Ecto neural progenitor cell (in vitro differentiated cells): ENCODE measurements at places on chromosomes 16 and 17.

DNA sequence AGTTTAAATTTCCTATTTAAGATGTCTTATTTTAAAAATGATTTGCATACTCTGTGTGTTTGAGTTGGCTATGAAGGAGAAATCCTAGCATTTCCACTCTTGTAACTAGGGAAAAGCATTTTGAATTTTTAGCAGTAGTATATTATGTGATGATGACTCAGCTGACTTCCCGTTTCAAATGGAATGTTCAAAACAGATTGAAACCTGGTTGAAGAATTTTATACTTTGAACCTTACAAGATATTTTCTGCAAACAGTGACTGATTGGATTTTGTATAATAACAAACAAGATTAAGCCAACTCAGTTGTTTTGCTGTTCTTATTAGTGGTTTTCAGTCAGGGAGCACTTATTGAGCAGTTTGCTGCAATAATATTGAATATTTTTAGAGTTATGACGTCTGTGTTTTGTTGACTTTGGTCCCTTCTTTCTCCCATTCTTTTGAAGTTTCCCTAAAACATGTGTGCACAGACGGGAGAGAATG lies 8.0 kb downstream of the TNRC6A start:
- no peak for DNase-seq

- DNase-seq: no peak
These were observed 26.0 kb downstream of the FCSK start for GRCh38 chr16:70480127-70481105.

DNA sequence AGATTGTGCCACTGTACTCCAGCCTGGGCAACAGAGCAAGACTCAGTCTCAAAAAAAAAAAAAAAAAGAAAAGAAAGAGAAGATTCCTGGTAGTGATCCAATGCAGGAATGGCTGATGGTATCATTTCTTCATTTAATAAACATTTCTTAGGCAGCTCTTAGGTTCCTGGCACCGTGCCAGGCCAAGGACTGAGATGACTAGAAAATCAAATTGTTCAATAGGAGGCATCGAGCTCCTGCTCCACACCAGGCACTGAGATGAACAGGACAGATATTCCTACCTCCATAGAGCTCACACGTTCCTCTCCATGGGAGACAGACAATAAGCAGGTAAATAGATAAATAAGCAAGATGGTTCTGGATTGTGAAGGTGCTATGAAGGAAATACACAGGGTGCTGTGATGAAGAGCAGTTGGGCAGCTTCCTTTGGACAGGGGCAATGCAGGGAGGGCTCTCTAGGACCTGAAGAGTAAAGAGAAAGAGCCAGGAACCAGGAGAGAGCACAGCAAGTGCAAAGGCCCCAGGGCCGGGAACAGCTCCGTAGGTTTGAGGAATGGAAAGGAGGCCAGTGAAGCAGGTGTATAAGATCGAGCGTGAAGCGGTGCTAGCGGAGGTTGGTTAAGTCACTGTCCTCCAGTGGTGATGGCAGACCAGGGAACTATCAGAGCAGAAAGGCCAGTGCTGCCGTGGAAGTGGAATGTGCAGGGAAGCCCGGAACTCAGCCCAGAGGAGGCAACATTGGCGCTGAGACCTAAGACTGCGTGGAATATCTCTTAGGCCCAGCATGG lies 26.5 kb upstream of the CRHR1 start:
- DNase-seq: no peak

DNA sequence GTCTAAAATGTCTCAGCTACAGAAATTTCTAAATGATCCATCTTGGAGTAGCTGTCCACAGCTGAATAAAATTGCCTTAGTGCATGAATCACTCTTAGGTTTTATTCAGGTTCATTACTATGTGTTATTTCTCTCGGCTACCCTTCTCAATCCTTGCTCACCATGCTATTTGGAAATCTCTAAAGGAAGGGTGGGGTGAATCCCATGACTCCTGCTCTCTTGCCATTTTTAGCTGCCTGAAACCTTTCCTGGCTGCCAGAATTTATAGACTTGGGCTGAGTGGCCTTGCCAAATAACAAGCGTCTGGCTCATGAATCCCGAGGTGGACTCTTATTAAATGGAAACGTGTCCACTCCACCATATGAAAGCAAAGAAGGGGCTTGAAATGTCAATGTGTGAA lies 936.1 kb upstream of the SOX9 start:
- no peak for DNase-seq
